ENCODE measurements at places on chromosomes 16 and 17. TPM values are rescaled to one million over a fixed set of nuclear protein-coding genes. Genes with fewer than 3 reads are reported as not detected.

Gene BCL6B
- total RNA-seq: 0.62 TPM

DNA sequence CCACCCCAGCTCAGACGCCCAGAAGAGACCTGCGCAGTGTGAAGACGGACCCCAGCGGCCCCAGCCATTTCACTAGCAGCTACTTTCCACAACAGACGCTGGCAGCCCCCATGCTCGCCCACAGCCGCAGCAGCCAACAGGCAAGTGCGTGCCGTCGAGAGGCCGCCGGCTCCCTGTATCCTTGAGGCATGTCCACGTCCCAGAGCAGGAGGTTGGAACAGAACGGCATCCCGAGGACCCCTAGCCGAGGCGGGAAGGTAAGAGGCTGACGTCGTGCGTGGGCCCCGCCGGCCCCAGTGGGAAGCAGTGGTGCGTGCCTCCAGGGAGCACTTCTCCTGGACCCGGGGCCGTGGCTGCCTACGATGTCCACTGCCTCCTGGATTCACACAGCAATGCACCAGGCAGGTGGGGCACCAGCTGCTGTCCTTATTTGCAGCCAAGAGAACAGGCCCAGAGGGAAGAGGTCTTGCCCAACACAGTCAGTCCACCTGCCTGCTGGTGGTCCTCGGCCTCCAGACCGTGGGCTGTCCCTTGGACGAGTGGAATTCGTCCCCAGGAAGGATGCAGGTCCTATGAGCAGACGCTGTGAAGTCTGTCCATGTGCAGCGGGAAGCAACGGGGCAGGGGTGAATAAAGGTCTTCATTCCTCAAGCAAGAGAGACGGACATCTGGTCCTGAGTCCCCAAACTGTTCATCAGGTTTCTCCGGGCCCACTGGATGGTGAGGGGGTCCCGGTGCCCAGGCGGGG is 38.5 kb downstream of the SLC7A5 start:
- H3K4me1 ChIP-seq: no peaks in the 10 kb centered on the region
- DNase-seq: no peak
- no peaks in the 10 kb centered on the region for H3K27me3 ChIP-seq
- H3K36me3 ChIP-seq: peaks cover 37% of the 10 kb centered on the region
- no peak overlapping the region for H3K4me3 ChIP-seq
- peak overlapping the region; percentile 68 for H3K27ac ChIP-seq

GRCh38 chr16:57704011-57704904 is 9.7 kb downstream of the DRC7 start:
- H3K4me1 ChIP-seq: peaks cover 2% of the 10 kb centered on the region
- no peak overlapping the region for H3K27ac ChIP-seq
- no peaks in the 10 kb centered on the region for H3K36me3 ChIP-seq
- DNase-seq: no peak
- no peaks in the 10 kb centered on the region for H3K27me3 ChIP-seq
- no peak overlapping the region for H3K4me3 ChIP-seq

DNA sequence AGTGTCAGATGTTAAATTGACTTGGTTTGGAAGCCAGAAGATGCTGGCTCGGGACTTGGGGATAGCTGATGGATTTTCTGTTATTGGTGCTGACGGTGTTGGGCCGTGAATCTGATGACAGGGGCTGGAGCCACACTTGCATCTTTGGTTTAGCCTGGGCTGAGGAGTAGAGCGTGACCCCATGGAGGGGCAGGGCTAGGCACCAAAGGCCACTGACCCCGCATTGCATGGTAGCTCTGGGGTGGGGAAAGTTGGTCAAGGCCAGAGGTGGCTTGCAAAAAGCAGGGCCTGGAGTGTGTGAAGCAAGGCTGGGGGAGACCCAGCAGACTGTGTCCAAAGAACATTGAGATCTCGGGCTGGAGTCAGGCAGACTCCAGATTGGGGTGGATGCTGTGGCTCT is 25.3 kb downstream of the WSCD1 start:
- no peak overlapping the region for H3K4me3 ChIP-seq
- no peaks in the 10 kb centered on the region for H3K36me3 ChIP-seq
- peaks cover 8% of the 10 kb centered on the region for H3K27me3 ChIP-seq
- DNase-seq: no peak
- no peaks in the 10 kb centered on the region for H3K4me1 ChIP-seq

GRCh38 chr17:80981929-80982425 is 9.7 kb upstream of the CHMP6 start:
- DNase-seq: no peak
- H3K27me3 ChIP-seq: no peaks in the 10 kb centered on the region
- H3K27ac ChIP-seq: no peak overlapping the region
- no peak overlapping the region for H3K4me3 ChIP-seq
- peaks cover 12% of the 10 kb centered on the region for H3K4me1 ChIP-seq

All from activated naive CD4-positive, alpha-beta T cell treated with anti-CD3 and anti-CD28 coated beads for 36 hours (primary cell).